ENCODE measurements at places on chromosomes 3 and 15. TPM values are rescaled to one million over a fixed set of nuclear protein-coding genes. Genes with fewer than 3 reads are reported as not detected.

The HIGD2B gene
- 0.11 TPM for total RNA-seq

The ALDH1A2 gene
- 25.0 TPM for total RNA-seq

The TMEM212 gene
- not detected for total RNA-seq

The ATP13A5 gene
- not detected for total RNA-seq

The SERINC4 gene
- total RNA-seq, result not detected

The CLDN16 gene
- not detected for total RNA-seq

The VIPR1 gene
- 0.09 TPM for total RNA-seq

The ZNF662 gene
- 2.1 TPM for total RNA-seq

The GP5 gene
- 0.22 TPM for total RNA-seq

The HRG gene
- not detected for total RNA-seq

The GYG1 gene
- total RNA-seq, result 37.2 TPM

The TRIM59 gene
- total RNA-seq, result 15.9 TPM

The AGBL1 gene
- total RNA-seq, result not detected

The RBPMS2 gene
- total RNA-seq, result 0.09 TPM

The CD276 gene
- 44.6 TPM for total RNA-seq

The MAP2K5 gene
- 4.4 TPM for total RNA-seq

The TOP2B gene
- total RNA-seq, result 113 TPM

The UMPS gene
- total RNA-seq, result 31.4 TPM

The CDHR4 gene
- not detected for total RNA-seq

Measured in dermis lymphatic vessel endothelial cell (primary cell).